Stimulated activated CD4-positive, alpha-beta T cell treated with anti-CD3 and anti-CD28 coated beads, Interleukin-4, amount 100 ng/mL, for 4 hours (primary cell): ENCODE measurements at places on chromosomes 1 and 21.

DNA sequence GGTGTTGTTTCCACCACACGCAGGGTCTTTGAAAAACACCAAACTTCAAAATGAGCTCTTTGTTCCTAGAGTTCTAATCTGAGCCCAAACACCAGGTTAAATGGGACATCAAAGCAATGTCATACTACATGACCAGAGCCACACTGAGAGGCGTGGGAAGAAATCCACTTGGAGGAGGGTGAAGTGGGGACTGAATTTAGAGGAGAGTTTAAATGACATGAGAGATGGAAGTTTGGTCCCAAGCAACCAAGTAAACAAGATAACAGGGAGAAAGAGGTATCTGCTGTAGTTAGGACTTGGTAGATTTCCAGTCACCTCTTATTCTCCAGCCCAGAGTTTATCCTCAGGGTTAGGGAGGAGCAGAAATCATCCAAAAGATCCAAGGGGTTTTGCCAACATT, 290.9 kb upstream of the FAM78B start:
- no peak for DNase-seq

GRCh38 chr21:15788847-15789523, 59.2 kb downstream of the USP25 start:
- no peak for DNase-seq

DNA sequence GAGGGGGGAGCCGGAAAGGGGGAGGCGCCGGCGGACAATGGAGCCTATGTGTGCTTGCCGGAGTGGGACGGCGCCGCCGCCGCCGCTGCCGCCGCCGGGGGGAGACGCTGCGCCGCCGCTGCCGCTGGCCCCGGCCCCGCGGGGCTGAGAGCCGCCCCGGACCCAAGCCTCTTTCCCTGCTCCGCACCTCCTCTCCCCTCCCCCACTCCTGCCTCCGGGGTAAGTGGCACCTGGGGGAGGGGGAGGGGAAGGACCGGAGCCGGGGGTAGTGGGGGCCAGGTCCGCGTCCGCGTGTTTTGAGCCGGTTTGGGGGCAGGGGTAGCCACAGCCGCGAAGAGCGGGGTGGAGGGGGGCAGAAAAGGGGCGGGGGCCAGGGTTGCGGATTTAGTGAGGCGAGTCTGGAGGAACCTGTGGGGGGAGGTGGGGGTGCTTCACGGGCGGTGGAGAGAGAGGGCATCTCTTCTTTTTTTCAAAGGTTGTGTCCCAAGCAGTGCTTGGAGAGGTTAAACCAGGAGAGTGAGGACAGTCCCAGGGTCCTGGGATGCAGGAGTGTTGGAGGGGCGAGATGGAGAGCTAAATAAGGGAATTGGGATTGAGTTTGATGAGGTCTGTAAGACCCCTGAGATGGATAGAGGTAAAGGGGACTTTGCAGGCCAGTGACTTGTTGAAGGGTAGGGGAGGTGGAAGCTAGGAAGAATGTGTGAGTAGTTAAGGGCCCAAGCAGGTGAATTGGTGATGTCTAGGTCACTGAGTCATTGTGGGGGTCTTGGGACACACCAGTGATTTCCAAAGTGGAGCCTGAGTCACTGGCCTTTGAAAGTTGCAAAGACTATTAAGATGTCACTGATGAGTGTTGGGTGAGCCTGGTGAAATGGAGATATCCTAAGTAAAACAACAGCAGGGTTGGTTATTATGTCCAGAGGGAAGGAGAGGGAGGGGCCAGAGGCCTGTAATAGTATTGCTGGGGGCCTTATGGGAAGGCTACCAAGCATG, 59.1 kb downstream of the BCL9 start:
- DNase-seq = no peak

GRCh38 chr1:95304803-95305202, 70.8 kb downstream of the RWDD3 start:
- no peak for DNase-seq

DNA sequence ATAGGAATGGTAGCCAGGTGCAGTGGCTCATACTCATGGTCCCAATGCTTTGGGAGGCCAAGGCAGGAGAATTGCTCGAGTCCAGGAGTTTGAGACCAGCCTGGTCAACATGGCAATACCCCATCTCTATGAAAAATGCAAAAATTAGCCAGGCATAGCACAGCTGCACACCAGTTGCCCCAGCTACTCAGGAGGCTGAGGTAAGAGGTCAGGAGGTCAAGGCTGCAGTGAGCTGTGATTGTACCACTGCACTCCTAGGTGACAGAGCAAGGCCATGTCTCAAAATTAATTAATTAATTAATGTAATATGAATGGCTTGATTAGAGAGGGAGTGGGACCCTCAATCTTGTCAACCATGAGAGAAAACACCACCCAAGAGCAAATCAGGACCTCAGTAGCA, 198.7 kb upstream of the DUSP10 start:
- no peak for DNase-seq
